ENCODE measurements at places on chromosomes 7 and 10.

DNA sequence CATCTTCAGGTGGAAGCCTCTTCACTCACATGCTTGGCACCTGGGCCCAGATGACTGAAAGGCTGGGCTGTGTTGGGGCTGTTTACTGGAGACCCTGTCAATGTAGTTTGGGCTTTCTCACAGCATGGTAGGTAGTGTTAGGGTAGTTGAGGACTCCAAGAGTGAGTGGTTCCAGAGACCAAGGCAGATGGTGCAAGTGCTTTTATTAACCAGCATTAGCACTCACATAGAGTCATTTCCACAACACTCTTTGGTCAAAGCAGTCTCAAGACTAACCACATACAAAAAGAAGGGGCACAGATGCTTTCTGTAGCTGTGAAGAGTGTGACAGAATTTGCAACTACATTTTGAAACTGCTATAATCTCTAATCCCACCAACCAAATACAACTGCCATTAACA is 135.0 kb downstream of the RTKN2 start:
- H3K4me3 ChIP-seq: no peak overlapping the region
- no peaks in the 10 kb centered on the region for H3K36me3 ChIP-seq
- no peaks in the 10 kb centered on the region for H3K4me1 ChIP-seq
- DNase-seq: no peak
- no peaks in the 10 kb centered on the region for H3K27me3 ChIP-seq

- DNase-seq: no peak
- no peak overlapping the region for H3K27ac ChIP-seq
- H3K27me3 ChIP-seq: no peaks in the 10 kb centered on the region
- H3K4me3 ChIP-seq: no peak overlapping the region
- H3K4me1 ChIP-seq: peaks cover 8% of the 10 kb centered on the region
These were observed 171.9 kb downstream of the USP6NL start for GRCh38 chr10:11439523-11440053.

DNA sequence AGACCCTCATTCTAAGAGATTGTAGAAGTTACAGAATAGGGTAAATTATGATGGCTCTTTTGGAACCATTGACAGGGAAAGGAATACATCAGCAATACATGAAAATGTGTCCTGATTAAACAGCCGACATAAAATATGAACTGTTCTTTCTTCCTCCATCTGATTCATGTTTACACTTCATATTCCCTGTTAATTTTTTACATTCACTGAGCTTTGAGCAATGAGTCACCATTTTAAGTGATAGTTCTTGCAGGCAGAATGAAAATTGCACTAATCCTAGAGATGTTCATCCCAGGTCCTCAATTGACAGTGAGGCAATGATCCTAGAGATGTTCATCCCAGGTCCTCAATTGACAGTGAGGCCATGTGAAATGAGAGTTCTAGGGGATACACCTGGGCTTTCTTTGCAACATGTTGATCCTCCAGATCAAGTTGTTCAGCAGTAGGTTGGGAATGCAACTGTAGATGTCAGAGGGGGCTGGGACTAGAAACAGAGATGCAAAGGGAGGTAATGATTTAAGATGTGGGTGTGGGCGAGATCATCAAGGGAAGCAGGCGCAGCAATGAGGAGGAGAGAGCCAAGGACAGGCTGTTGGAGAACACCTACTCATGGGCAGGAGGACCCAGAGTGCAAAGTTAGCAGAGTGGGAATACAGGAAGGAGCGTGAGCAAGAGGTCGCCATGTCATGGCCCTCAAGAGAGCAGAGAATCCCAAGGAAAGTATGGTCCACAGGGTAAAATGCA is 138.7 kb downstream of the ZNF365 start:
- no peak overlapping the region for H3K4me3 ChIP-seq
- H3K27me3 ChIP-seq: no peaks in the 10 kb centered on the region
- H3K27ac ChIP-seq: no peak overlapping the region
- H3K4me1 ChIP-seq: no peaks in the 10 kb centered on the region

DNA sequence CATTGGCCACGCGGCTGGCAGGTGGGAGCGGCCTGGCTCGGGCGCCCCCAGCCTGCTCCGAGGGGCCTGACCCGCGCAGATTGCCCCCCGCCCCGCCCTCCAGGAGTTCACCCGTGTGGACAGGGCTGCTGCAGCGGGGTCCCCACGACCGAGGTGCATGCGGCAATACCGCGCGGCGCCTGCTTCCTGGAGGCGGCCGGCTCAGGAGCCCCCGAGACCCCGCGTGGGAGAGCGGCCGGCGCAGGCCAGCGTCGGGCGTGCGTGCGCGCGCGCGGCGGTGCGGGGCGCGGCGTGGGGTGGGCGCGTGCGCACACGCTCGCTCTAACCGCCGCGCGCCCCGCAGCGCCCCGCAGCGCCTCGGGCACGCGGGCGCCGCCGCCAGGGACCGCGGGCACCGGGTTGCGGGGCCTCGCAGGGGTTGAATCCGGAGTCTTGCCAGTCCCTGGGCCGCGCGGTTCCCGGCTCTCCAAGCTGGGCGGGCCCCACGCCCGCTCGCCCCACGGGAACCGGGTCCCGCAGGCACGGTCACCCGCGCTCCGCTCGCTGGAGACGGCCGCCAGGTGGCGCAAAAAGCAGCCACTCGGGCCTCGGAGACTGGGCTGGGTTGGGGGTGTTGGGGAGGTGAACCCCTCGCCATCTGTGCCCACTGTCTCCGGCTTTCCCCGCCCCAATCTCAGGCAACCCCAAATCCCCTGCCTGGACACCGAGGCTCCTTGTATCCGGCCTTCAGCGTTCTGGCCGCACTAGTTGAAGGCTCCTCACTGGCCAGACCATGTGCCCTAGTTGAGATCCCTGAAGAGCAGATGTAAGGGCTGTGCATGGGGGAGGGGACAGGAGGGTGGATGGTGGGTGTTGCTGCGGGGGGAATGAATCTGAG is 1.3 kb upstream of the ACHE start:
- no peak overlapping the region for H3K27ac ChIP-seq
- H3K4me3 ChIP-seq: no peak overlapping the region
- H3K36me3 ChIP-seq: no peaks in the 10 kb centered on the region

DNA sequence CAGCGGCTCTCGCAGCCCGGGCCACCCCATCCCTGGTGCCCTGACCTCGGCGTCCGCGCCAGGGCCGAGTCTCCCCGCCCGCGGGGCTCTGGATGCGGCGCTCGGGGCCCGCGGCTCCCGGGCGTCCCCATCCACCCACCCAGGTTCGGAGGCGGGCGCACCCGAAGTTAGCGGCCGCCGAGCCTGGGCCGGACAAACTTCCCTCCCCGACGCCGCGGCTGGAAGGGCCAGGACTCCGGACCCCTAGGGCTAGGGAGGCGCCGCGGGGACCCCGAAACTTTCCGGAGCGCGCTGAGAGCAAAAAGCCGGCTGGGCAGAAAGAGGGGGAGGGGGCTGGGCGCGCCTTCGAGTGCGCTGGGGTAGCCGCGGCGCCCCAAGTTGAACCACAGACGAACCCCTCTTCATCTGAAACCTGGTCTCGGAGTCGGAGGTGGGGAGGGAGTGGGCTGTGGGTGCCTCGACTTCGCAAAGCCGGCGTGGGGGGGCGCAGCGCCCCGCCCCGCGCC is 3.7 kb upstream of the ELFN1 start:
- H3K36me3 ChIP-seq: no peaks in the 10 kb centered on the region
- DNase-seq: no peak
- peak overlapping the region; percentile 40 for H3K27ac ChIP-seq
- H3K4me1 ChIP-seq: peaks cover 44% of the 10 kb centered on the region
- H3K27me3 ChIP-seq: peaks cover 21% of the 10 kb centered on the region

DNA sequence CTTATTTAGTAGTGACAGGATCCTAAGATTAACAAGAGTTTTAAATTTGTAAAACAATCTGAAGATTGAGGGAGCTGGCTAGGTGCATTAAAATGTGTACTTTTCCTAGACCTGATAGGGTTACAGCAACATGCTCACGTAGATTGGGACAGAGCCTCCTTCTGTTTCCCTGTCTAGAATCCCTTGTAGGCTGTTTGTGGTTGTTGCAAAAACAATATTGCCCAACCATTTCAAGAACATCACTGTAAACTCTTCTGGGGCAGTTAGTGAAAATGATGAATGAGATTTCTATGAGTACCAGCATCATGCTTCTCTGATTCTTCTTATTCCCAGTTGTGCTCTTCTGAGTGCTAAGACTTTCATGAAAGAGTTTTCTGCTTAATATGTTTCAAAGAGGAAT is 14.7 kb upstream of the CPED1 start:
- no peaks in the 10 kb centered on the region for H3K27me3 ChIP-seq
- H3K27ac ChIP-seq: no peak overlapping the region
- peaks cover 72% of the 10 kb centered on the region for H3K36me3 ChIP-seq
- DNase-seq: no peak
- H3K4me1 ChIP-seq: no peaks in the 10 kb centered on the region
- H3K4me3 ChIP-seq: no peak overlapping the region

DNA sequence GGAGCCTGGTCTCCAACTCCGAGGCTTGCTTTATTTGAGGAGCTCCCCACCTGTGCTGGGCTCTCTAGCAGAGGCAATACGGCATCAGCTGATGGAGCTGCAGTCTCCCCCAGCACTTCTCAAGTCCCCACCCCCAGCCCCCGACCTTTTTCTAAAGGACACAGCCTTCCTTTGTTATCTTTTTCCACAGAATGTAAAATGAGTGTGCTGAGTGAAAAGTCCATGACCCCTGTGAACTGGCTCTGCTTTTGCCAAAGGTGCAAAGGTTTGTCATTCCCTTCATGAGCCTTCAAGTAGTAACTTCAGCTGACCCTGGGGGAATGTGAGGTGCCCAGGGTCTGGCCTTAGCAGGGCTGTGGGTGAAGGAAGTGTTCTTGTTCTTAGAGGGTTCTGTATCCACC is 25.5 kb downstream of the LRRC4 start:
- H3K36me3 ChIP-seq: peaks cover 5% of the 10 kb centered on the region
- no peak overlapping the region for H3K27ac ChIP-seq
- no peak for DNase-seq
- H3K4me3 ChIP-seq: no peak overlapping the region
- no peaks in the 10 kb centered on the region for H3K27me3 ChIP-seq

- H3K27ac ChIP-seq: no peak overlapping the region
- H3K4me3 ChIP-seq: no peak overlapping the region
- no peaks in the 10 kb centered on the region for H3K27me3 ChIP-seq
These were observed 58.5 kb downstream of the MACC1 start for GRCh38 chr7:20158684-20159083.

GRCh38 chr7:4470246-4470645 is 211.8 kb upstream of the FOXK1 start:
- H3K36me3 ChIP-seq: no peaks in the 10 kb centered on the region
- H3K4me1 ChIP-seq: no peaks in the 10 kb centered on the region
- no peak overlapping the region for H3K27ac ChIP-seq
- peak; percentile 35 for DNase-seq
- H3K27me3 ChIP-seq: no peaks in the 10 kb centered on the region

DNA sequence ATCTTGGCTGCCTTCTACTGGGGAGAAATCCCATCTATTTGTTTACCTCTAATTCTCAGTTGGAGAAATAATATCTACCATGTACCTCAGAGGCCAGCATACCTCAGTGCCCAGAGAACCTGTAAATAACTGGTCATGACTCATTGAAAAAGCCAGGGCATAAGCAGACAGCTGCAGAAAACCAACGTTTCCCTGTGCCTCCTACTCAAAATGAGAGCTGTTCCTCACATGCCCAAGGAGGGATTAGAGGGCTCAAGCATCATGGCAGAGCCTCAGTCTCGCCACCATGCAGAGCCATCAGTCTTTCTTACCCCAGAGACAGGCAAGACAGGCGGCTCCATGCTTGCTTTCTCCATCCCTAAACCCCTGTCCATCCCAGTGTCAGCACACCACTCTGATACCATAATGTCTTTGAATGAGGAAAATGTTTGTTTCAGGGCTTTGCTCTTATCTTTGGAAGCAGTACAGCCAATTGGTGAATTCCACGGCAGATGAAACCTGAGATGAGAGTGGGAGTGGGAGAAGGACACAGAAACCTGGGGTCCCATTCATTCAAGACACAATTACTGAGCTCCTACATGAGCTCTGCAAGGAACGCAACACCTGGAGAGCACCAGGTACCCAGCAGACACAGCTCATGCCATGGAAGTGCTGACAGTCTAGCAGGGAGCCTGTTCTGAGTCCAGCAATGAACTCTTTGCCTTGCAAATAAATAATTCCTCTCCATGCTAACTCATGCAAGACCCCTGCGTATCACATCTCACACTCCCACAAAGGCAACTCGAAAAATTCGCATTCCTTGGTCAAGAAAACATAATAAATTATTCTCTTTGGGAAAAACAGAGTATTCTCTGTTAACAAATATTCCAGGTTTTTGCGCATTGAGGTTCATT is 21.1 kb downstream of the PON1 start:
- no peak overlapping the region for H3K4me3 ChIP-seq
- H3K36me3 ChIP-seq: no peaks in the 10 kb centered on the region
- no peaks in the 10 kb centered on the region for H3K27me3 ChIP-seq
- no peaks in the 10 kb centered on the region for H3K4me1 ChIP-seq

GRCh38 chr10:31278279-31278941 is 40.6 kb upstream of the ZEB1 start:
- H3K4me3 ChIP-seq: no peak overlapping the region
- no peak overlapping the region for H3K27ac ChIP-seq
- no peaks in the 10 kb centered on the region for H3K4me1 ChIP-seq
- no peaks in the 10 kb centered on the region for H3K27me3 ChIP-seq
- DNase-seq: no peak

DNA sequence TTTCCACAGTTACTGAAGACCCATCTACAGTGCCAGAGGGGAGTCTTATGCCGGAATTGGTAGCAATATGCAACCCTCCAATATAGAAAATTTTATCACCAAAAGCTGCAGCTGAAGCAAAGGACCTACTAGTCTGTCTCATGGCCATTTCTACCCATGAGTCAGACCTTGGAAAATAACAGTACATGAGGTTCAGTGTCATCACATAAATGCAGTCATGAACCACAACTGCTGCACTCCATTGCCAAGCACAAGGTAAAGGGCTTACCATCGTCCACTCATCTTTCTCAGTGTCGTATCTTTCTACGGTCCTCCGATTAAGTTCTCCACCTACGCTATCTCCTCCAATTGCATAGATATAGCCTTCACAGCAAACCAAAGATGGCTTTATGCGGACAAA is 21.8 kb downstream of the KBTBD2 start:
- DNase-seq: no peak

- no peak overlapping the region for H3K27ac ChIP-seq
- DNase-seq: no peak
These were observed 5.3 kb downstream of the ZNF488 start for GRCh38 chr10:47378606-47379444.

- no peak overlapping the region for H3K4me3 ChIP-seq
- no peak overlapping the region for H3K27ac ChIP-seq
- no peaks in the 10 kb centered on the region for H3K36me3 ChIP-seq
- no peaks in the 10 kb centered on the region for H3K27me3 ChIP-seq
- DNase-seq: no peak
These were observed 12.5 kb upstream of the KEL start for GRCh38 chr7:142974626-142975025.

DNA sequence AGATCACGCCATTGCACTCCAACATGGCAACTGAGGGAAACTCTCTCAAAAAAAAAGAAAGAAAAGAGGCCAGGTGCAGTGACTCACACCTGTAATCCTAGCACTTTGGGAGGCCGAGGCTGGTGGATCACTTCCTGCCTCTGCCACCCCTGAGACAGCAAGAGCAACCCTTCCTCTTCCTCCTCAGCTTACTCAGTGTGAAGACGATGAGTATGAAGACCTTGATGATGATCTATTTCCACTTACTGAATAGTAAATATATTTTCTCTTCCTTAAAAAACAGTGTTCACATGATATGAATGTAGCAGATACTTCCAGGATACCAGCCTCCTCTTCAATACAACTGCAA is 2.1 kb upstream of the ZKSCAN1 start:
- peaks cover 28% of the 10 kb centered on the region for H3K4me1 ChIP-seq
- DNase-seq: no peak
- peaks cover 13% of the 10 kb centered on the region for H3K36me3 ChIP-seq
